ENCODE measurements at places on chromosomes 4 and X.
A peak's percentile ranks its signal among the peaks of the same experiment; 100 is the strongest.

DNA sequence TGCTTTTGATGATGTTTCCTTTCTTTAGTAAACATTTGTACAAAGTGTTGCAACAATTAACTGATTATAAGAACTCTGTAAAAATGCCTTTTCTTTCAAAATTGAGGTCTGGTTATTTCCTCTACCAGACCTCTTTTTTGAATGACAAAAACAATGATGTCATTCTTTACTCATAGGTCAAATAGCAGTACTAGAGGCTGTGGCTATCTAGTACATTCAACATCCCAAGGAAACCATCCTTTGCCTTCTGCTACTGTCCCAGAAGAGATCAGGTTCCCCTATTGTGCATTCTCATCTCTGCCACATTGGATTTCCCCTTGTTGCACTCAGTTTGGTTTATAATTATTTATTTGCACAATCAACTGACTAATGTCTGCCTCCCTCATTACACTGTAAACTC, 19.1 kb upstream of the MAD2L1 start:
- peak; percentile 7 for DNase-seq

- no peak for DNase-seq
Observed at GRCh38 chr4:38911257-38911656, 43.7 kb downstream of the FAM114A1 start.

GRCh38 chr4:108556588-108557200, 63.7 kb upstream of the RPL34 start:
- no peak for DNase-seq

DNA sequence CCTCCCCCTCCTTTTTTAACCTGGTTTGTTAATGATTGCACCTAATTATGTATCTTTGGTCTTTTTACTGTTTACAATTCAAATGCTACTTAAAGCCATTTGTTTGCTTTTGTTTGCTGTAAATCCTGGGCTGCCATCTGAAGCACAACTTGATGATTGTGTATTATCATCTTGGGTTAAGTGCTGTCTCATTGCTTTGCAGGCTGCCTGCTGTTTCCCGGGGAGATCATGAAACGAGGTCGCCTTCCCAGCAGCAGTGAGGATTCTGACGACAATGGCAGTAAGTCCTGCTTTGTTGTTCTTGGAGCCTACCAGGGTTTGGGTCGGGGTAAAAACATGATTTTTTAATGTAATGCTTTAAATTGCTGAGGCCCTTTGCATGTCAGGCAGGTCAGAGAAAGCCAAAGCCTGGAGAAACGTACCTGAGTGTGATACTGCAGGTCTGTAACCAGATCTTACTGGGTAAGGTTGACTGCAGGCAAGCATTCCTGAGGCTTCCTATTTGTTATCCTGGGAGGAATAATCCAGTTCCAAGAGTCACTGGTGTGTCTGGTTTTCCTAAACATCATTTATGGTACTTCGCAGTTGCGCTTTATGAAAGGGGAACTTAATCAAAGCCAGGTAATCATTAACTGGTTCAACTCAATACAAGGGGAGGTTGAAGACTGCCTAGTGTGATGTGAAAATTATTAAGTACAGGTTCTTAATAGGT, 22.2 kb downstream of the JADE1 start:
- DNase-seq, result no peak

- DNase-seq, result peak; percentile 93
Observed at GRCh38 chr4:176587920-176588319, 204.8 kb downstream of the VEGFC start.

- DNase-seq, result no peak
Observed at GRCh38 chr4:11701966-11702725, 273.5 kb upstream of the HS3ST1 start.

GRCh38 chrX:134712272-134712671, 54.0 kb upstream of the PLAC1 start:
- DNase-seq, result peak; percentile 4
